ENCODE measurements at places on chromosomes 1 and 21.

DNA sequence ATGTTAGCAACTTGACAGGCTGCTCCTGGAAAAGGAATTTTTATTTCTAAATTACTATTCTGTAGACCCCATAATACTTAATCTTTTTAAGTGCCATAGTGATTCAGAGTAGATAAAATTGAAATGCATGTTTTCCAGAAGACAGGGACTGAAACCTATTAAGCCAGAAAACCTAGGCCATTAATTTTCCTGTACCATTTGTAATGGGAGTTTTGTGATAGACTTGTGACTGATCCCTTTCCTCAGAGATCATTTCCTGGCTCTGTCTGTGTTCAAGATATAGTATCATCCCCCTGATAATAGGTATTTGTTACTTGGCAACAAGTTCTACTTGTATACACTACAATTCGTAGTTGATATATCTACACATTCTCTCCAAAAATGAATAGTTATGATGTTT is 1609.8 kb downstream of the AMY1C start:
- DNase-seq, result no peak

DNA sequence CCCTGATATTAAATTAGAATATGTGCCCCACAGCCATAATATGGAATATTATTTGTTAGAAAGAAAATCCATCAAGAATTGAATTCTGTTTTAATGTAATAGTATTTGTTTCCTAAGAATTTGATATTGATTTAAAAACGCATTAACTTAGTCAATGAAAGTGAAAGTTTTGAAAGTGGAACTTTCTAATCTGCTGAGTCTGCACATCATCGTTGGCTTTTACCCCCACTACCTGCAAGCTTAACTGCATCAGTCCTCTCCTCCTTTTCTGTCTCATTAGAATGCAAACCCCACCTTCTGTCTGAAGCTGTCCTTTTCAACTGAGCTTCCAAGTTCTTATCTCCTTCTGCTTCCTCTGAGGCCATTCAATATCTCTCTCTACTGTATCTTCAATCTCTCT is 42.5 kb downstream of the XCL1 start:
- DNase-seq, result no peak

- no peak for DNase-seq
Measured at GRCh38 chr1:169048043-169048442, 58.4 kb upstream of the ATP1B1 start.

DNA sequence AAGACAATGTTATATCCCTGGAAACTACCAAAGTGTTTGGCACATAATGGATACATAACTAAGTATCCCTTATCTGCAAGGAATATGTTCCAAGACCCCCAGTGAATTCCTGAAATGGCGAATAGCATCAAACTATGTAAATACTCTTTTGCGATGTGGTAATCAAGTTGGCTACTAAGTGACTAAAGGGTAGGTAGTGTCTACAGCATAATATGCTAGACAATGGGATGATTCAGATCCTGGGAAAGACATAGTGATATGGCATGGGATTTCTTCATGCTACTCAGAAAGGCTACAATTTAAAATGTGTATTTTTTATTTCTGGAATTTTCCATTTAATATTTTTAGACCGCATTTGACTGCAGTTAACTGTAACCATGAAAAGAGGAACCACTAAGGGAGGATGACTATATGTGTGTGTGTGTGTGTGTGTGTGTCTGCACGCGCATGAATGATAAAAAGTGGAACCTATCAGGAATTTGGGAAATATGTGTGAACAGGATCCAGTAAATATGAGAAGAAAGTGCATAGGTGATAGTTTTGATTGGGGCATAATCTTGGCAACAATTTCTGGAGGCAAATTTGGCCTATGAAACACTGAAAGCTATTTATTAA is 1899.9 kb downstream of the NCAM2 start:
- no peak for DNase-seq
